Fibroblast of villous mesenchyme (primary cell): ENCODE measurements at places on chromosomes 2 and 18. TPM values are rescaled to one million over a fixed set of nuclear protein-coding genes. Genes with fewer than 3 reads are reported as not detected.

MEIS1 gene
- total RNA-seq, result 87.3 and 107 TPM in 2 replicates

IL1F10 gene
- not detected in 2 replicates for total RNA-seq

DES gene
- 20.7 and 35.8 TPM in 2 replicates for total RNA-seq

DNA sequence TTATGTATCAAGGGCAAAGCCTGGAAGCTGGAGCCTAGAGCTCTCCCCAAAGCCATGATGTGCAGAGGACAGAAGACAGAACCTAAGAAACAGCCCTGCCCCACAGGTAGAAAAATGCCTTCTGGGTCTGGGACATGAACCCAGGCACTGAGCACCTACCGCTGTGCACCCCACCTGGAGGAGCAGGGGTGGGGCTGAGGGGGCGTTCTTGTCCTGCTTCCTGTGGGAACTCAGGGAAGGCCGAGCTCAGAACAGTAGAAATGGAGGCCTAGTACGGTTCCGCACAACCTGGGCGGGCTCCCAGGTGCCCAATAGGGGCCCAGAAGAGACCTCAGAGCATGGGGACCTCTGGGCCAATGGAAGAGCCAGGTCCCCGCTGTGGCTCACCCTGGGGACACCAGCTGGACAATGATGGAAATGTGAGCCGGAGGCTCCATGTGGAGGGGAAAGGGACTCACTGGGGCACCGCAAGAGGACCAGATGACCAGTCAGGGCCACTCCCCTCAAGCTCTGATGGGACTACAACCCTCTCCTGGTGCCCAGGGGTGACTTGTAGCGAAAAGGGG, 3.2 kb downstream of the CRACDL start:
- no peak for DNase-seq

DNA sequence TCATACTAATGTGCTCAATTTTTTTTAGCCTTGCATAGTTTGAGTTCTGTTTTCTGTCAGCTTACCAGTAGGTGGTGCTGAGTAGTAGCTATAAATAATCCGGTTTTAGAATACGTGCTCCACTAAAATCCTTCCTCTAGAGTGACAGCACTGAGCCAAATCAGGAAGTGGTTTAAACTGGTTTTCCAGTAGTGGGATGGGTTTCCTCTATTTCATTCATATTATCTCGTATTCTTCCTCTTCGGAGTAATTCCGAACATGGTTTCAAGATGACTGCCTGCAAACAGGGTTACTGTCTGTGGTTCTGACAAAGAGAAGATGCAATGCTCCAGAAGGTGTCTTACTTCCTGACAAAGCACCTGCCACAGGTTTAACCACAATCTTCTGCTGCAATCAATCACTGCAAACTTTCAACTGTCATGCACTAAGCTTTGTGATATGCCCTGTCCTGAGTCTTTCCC, 496.9 kb upstream of the VRK2 start:
- no peak for DNase-seq
